ENCODE measurements at places on chromosomes 11 and 22.

- DNase-seq: no peak
These were observed 33.8 kb upstream of the APOA1 start for GRCh38 chr11:116871248-116871647.

GRCh38 chr11:37474889-37475288, 876.9 kb upstream of the RAG2 start:
- no peak for DNase-seq

GRCh38 chr22:19289475-19290161, 1.9 kb downstream of the CLTCL1 start:
- DNase-seq: no peak

DNA sequence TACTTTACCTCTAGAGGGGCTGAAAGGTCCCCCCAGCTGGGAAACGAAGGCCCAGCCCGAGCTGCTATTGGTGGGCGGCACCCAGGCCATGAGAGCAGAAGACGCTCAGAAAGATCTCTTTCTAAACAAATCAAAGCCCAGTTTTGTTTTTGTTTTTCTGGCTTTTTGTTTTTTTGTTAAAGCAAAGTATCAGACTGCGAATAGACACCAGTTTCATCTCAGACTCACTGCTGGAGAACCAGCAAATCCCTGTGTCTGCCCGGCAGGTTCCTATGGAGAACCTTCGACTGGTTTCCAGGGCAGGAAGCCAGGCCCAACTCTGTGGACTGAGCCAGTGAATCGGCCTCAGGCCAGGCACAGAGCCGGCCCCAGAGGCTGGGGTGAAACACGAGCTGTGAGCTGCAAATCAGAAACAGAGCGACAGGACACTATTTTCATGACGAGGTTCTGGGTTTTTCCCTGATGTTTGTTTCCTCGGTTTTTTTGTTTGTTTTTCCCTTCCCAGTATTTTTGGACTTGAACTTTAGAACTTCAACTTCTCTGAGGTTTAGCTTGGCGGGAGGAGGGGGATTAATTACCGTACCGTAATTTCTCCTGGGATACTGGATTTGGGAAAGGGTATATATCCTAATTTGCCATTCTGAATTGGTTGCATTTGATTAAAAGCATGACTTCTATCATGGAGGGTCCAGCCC, 16.0 kb upstream of the B4GALNT4 start:
- DNase-seq: no peak

- no peak for DNase-seq
These were observed 24.6 kb downstream of the STIM1 start for GRCh38 chr11:3879967-3880542.

DNA sequence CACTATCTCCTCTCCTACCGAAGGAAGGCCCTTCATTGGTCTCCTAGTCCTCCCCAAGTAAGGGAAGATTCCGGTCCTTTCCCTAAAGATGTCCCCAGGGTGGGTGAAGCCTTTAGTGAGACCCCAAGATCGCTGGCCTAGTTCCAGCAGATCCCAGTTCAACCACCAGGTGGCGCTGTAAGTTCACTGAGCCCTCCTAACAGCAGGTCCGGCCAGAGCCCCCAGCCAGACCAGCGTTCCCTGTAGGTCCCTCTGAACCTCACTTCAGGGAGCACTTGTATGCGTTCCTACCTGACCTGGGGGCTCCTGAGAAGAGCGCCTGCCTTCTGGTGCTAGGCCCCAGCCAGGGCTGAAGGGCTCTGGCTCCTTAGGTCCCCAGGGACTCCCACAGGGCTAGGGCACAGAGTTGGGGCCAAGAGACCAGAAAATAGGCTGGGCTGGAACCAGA, 38.1 kb downstream of the LMO1 start:
- no peak for DNase-seq

DNA sequence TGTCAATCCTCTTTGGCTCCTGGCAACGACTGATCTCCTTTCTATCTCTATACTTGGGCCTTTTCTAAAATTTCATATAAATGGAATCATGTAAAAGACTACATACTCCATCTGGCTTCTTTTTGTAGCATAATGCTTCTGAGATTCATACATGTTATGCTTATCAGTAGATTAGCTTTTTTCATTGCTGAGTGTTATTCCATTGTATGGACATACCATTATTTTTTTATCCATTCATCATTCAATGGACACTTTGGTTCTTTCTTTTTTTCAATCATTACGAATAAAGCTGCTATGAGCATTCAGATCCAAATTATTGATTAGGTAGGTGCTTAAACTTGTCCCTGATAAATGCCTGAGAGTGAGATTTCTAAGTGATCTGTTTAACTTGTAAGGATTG, 11.7 kb upstream of the ARL14EP start:
- no peak for DNase-seq

DNA sequence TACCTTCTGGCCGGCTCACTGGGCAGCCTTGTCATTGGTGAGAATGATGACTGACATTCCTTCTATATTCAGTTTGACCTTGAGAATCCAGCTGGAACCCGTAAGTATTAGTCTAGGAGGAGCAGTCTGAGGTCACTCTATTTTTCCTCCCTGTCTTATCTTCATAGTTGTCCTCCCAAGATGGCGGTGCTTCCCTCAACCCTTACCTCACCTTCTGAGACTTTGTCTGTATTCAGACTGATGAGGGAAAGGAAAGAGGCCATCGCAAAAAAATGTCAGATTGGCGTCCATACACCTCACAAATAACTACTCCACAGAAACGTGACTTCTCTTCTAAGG, 6.0 kb downstream of the KREMEN1 start:
- no peak for DNase-seq

GRCh38 chr11:90700789-90701439, 478.1 kb upstream of the CHORDC1 start:
- no peak for DNase-seq

GRCh38 chr11:67357831-67358670, 4.7 kb upstream of the POLD4 start:
- DNase-seq: no peak

DNA sequence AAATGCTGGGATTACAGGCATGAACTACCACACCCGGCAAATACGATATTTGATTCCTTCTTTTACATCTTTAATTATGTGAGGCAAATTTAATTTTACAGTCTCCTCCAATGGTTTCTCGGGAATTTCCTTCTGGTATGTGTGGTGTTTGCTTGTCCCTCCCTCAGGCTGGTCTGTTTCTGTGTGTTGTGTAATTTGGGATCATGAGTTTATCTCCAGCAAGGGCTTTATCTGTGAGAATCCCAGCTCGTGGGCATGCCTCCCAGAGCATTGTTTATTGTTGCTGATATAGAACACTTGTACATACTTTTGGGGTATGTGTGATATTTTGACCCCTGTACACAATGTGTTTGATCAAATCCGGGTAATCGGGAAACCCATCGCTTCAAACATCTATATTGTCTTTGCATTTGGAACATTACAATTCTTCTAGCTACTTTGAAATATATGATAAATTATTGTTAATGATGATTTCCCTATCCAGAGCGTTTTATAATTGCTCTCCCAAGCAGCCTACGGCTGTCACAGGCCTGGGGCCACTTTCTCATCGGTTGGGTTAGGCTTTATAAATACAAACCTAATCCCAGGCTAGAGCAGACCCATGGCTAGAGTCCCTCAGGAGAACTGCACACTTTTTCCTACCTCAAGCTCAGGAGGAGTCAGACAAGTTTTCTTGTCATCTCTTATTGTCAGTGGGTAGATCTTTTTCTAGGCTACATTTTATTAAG, 15.0 kb upstream of the PRR5 start:
- no peak for DNase-seq

DNA sequence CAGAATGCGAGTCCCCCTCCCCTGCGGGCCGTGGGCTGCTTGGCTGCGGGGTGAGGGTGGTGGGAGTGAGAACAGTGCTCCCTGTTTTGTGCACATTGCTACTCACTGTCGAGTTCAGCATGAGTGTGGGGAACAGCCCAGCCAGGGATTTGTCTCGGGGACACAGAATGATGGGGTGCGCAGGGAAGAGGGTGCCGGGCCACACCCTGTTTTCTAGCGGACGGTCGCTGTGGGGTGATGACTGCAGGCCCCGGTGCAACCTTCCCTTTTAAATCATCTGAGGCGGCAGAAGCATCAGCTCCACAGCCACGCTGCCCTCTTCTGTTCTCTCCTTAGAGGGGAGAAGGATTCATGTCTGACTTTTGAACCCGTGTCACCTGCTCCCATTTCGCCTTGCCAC, 1051.2 kb downstream of the TBC1D22A start:
- DNase-seq: no peak

GRCh38 chr22:28802595-28803123, 2.3 kb upstream of the XBP1 start:
- DNase-seq: no peak

- DNase-seq: no peak
These were observed 75.0 kb upstream of the OR4B1 start for GRCh38 chr11:48141475-48142122.

DNA sequence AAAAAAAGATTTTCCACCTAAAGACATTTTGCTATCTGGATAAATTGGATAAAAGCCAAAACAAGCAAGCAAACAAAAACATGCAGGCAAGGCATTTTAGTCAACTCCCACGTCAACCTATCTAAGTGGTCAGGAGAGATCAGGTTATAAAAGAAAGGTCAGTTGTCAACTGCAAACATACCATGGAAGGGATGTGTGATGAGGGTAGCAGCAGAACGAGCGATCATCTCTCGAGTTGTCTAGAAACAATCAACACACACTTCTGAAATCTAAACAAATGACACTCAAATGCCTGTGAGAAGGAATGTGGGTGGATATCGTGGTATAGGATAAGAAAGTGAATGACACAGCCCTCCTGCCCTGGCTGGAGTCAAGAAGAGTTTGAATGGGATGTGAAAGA, 10.9 kb downstream of the MTCH2 start:
- DNase-seq: no peak

- no peak for DNase-seq
These were observed 10.8 kb upstream of the SLC35C1 start for GRCh38 chr11:45794169-45794568.

GRCh38 chr11:69004411-69005182, 8.4 kb downstream of the MRGPRF start:
- no peak for DNase-seq

- DNase-seq: no peak
These were observed 90.3 kb downstream of the KCNQ1 start for GRCh38 chr11:2534957-2535672.

DNA sequence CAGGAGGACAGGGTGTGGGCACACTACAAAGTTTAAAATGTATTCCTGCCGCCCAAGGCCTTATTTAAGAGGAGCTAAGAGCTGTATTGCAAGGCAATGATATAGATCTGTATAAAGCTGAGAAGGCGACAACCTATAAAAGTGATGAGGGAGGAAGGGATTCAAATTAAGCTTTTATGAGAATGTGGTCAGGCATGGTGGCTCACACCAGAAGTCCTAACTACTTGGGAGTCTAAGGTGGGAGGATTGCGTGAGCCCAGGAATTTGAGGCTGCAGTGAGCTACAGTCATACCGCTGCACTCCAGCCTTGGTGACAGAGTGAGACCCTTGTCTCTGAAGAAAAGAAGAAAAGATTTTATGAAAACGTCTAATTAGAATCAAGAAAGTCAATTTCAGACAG, 9.7 kb upstream of the GLB1L3 start:
- no peak for DNase-seq

- DNase-seq: no peak
These were observed 5.8 kb downstream of the VSTM5 start for GRCh38 chr11:93844568-93844967.

DNA sequence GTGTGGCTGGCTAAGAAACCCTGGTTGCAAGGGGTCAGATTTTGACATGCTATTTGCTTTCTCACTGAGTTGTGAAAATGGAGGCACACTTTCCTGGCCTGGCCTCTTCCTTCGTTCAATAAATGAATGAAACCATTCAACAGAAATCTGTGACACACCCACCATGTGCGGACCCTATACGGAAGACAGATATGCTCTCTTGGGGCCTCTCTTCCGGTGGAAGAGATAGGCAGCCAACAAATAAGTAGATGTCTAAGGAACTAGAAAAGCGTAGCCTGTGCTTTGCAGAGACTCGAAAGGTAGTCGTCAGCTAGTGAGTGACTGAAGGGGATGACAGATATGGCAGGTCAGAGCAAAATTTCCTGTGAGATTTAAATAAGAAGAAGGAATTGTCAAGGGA, 5.3 kb downstream of the KCNQ1OT1 start:
- no peak for DNase-seq

DNA sequence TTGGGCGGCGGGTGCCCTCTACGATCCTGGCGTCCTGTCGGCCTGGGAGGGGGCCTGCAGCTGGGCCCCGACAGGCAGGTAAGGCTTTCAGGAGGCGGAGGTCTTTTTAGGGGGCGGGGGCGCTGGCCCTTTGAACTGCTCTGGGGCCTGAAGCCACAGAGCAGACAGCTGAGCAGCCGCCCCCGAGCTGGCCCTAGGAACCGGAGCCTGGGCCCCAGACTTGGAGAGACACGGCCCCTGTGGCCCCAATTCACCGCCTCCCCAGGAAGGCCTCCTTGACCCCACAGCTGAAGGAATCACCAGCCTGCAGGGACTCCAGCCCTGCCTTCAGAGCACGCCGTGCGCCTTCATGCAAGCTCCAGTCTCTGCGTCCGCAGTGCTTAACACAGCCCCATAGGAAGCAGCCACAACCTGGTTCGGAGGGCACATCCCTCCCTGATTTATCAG, 618 bp upstream of the CERK start:
- DNase-seq: no peak

DNA sequence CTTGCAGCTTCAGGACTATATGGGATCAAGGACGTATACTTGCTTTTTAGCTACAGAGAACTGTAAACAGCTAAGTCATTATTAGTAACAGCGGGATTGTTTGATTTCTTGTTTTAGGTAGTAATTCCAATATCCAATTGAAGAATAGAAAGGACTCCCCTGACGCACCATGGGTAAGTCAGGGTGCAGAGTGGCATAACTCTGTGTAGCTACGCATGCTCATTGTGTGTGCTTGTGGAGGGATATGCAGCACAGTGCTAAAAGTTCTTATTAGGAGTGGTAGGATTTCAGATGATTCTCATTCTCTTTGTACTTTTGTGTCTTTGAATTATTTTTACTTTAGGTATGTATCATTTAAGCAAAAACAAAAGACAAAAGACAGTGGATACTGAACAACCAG, 7.7 kb upstream of the PEX26 start:
- no peak for DNase-seq

GRCh38 chr22:46935506-46936377, 173.3 kb downstream of the TBC1D22A start:
- no peak for DNase-seq

GRCh38 chr22:39496131-39496838, 5.8 kb upstream of the MIEF1 start:
- DNase-seq: no peak

- no peak for DNase-seq
These were observed 2.4 kb downstream of the LTBP3 start for GRCh38 chr11:65555693-65556231.

DNA sequence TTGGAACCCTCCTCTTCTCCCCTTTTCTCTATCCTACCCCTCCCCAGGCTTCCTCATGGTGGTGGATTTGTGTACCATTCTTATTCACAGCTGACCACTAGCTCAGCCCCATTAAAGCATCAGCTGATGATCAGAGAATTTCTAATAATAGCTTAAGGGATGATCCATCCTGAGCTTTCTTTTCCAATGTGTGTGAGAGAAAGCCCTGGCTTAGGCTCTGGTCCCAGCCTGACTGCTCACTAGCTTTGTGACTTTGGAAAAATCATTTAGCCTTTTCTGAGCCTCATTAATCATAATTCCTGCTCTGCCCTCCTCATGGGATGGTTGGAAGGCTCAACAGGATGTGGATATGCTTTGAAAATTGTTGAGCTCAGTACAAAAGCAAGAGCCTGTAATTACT, 26.3 kb upstream of the CCDC90B start:
- no peak for DNase-seq
